ENCODE measurements at places on chromosomes 6 and 20. TPM values are rescaled to one million over a fixed set of nuclear protein-coding genes. Genes with fewer than 3 reads are reported as not detected.

DNA sequence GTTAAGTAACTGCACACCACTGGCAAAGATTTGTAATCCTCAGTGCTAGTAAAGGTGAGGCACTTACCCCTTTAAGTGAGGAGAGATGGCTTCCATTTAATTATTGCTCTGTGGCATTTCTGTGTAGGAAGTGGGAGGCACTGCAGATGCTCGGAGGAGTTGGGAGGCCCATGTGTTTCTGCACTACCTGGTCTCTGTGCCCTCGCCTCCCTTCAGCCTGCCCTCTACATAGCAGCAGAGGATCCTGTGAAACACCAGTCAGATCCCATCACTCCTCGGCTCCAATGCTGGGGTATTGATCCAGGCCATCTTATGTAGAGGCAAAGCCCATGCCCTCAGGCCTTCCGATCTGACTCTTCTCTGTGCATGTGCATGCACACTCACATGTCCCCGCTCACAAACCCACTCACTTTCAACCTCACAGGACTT is 67.0 kb downstream of the SLX4IP start:
- no peak for DNase-seq

DNA sequence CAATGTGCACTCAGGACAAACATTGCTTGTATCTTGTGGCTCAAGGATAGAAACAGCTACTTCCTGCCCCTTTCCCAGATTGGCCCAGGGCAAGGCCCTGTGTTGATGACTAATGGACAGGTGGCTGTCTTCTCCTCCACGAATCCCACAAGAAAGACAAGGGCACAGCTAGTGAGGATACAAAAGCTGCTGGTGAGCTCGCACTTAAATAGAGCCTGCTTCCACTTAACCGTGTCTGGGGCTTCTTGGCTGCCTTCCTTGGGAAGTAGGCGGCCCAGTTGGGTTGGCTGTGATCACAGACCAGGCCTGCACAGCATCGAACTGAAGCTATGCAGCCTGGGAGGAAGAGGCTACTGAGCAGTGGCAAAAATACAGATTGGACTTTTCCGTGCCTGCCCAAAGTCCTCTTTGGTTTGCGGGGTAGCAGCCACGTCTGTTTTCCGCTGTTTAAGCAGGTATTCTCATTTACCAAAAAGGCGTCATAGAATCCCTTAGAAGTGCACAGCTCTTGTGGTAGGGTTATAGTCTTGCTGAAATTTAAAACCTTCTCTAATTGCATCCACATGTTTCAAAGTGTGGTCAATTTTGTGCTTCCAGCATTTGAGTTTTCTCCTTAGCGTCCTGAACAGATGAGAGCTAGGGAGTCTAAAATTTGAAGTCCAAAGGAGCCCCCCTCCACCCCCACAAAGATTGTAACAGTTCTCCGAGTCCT is 23.0 kb upstream of the NAA20 start:
- peak; percentile 57 for DNase-seq

MOXD1 gene
- 23.9 TPM for total RNA-seq

CFAP61 gene
- 0.07 TPM for total RNA-seq

DNA sequence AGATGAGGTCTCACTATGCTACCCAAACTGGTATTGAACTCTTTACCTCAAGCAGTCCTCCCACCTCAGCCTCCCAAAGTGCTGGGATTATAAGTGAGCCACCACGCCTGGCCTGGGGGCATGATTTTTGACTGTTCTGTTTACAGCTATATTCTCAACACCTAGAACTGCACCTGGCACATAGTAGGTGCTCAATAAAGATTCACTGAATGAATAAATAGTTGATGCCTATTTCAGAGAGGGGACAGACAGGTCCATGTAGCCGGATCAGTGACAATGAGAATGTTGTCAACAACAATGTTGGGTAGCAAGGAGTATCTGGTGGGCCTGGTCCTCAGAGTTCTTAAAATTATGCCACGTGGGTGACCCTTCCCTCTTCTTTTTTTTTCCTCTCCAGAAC is 8.9 kb downstream of the TRAF3IP2 start:
- no peak for DNase-seq

All from Caki2 (cell line).